ENCODE measurements at places on chromosomes 5 and 9.

- DNase-seq, result no peak
These were observed 83.3 kb downstream of the ZNF354C start for GRCh38 chr5:179143446-179143845.

DNA sequence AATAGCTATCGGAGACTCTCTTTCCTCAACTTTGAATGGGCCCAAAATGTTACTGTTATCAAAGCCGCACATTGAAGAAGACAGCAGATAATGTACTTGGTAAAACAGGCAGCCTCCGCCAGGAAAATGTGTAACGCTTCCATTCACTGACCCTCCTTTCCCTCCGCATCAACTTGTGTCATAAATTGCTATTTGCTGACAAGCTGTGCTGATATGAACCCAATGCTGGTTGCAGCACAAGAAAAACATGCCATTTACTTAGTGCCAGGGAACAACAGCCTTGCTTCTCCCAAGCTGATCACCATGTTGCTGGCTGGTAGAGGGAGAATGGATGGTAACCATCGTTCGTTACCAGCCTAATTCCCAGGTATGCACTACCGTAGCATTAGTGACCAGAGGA lies 162.6 kb upstream of the PPP1R2B start:
- no peak for DNase-seq

GRCh38 chr5:133562554-133562953 lies 49.8 kb downstream of the FSTL4 start:
- no peak for DNase-seq

DNA sequence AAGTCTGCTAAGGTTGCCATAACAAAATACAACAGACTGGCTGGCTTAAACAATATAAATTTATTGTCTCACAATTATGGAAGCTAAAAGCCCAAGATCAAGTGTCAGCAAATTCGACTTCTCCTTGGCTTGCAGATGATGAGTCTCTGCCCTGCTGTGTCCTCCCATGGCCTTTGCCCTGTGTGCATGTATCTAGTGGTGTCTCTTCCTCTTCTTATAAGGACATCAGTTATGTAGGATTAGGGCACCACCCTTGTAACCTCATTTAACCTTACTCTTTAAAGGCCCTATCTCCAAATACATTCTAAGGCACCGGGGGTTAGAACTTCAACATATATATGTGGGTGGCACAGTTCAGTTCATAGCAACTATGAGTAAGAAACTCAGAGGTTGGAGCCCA lies 157.9 kb upstream of the RASA1 start:
- DNase-seq, result no peak

- DNase-seq, result no peak
These were observed 197.3 kb downstream of the CAAP1 start for GRCh38 chr9:26695298-26695622.

DNA sequence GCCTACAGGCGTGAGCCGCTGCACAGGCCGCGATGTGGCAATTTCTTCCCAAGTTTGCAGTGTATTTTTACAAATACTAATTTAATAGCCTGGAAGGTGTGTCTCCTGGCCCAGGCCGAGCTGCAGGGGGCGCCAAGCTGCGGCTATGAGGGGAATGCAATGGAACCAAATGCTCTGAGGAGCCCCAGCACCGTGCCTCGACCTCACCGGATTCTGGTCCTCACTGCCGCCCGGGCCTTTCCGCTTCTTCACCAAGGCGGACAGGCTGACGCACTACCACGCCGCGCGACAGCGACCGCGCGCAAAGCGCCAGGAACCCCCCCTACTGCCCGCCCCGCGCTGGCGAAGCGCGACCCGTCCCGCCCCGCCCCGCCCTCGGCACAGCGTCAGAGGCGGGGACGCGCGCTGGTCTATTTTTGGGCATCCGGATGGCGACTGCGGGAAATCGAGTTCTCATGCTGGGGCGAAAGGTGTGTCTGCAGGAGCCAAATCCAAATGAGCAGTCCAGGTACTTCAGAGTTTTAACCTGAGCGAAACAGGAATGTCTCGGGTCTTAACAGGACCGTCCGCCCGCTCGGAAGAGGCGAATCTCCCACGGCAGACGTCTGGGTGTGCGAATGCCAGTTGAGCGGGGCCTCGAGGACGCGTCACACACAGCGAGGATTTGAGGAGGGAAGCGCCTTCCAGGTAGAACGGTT lies 31.7 kb upstream of the PRXL2C start:
- peak; percentile 71 for DNase-seq

DNA sequence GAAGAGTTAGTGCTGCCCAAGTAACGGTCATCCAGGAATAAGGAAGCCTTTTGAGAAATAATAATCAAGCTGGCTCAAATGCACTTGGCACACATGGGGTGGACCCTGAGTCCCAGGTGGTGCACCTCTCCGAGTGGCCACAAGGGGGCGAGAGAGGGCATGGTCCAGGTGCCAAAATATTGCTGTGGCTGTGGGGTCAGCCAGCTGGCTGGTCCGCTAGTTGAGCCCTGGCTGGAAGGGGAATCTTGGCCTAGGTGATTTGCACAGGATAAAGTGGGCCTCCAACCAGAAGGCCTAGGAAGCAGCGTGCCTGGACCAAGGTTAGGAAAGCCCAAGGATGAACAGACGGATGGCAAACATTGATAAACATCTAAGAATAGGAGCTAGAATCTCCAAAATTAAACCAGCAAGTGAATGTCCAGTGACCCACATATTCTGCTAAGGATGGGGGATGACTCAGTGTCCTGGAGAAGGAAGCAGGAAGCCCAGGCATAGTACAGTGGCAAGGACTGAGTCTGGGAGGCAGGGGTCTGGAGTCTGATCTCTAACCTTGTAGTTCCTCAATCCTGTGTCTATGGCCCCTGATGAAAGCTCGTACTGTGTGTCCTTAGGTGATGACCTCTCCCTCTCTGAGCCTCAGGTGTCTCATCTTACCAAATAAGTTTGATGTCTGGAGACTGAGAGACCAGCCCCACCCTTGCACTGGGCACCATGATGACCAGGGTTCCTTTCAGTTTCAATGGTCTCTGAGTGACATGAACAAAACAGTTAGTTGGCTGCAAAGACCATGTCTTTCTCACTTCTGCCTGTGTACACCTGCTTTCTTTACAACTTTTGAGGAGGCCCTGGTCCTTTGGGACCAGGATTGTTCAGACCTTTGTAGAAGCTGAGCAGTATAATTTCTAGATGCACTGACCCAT lies 19.2 kb upstream of the SHB start:
- DNase-seq, result peak; percentile 81

Data from dermis blood vessel endothelial cell (primary cell).